ENCODE measurements at places on chromosomes 16 and 17.

GRCh38 chr16:89444728-89445127 lies 45.6 kb downstream of the ANKRD11 start:
- DNase-seq = no peak

DNA sequence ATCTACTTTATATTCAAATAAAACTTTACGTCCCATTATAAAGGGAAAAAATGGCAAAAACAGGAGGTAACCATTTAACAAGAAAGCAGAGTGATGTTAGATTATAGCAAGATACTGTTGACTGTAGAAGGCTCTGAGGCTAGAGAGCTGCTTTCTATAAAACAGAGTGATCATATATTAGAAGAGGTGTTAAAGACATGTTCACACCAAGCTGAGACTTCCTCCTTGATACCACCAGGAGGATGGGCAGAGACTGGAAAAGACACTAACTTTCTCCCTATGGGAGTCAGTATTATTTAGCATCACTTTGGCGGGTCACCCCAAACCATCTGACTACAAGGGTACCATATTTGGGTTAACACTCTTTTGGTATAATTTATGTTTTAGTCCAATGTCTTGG lies 687 bp upstream of the CIITA start:
- DNase-seq = no peak

GRCh38 chr17:3894911-3895343 lies 2.1 kb upstream of the CAMKK1 start:
- no peak for DNase-seq

DNA sequence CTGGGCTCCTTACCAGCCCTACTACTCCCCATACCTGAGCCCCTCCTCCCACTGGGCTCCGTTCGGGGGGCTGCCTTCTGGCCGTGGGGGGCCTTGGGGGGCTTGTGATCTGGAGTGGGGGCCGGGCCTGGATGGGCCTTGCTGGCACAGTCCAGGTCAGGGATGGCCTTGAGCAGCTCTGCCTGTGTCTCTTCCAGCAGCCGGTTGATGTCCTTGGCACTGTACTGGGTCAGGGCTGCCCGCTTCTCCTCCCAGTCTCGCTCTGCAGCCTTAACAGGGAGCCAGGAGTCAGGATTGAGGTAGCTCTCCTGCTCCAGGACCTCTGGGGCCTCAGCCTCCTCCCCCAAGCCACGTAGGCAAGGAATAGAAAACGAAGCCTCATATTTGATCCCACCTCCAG lies 54.6 kb downstream of the SRCIN1 start:
- no peak for DNase-seq

- peak; percentile 47 for DNase-seq
Observed at GRCh38 chr17:35804658-35805192, 4.6 kb upstream of the TAF15 start.

DNA sequence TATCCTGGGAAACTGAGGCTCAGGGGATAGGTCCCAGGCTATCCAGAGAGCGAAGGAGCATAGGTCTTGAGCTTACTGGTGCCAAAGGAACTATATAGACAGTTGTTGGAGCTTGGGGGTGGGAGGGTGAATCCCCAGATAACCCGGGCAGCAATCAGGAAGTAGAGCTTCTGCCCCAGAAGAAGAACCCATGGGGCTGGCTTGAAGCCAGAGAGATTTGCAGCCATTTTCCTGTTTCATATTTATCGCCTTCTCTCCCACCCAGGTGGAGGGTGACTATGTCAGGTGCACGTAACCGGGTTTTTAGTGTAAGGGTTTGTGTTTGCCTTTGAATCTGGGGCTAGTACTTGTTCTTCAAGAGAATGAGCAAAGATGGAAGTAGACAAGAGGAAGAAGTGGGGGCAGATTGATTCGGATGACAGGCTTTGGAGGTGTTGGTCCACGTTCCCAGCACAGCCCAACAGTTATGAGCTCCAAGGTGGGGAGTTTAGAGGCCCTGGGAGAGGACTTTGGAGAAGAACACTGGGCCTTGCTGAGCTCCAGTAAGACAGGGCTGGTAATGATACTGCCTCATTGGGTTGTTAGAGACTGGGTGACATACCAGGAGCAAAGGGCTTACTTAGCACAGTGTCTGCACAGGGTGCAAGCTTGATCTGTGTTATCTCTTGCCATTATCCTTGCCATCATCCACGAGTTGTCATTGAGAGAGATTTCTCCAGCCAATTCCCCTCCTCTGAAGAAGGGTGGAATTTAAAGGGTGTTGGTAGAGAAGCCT lies 145.6 kb downstream of the CCDC182 start:
- no peak for DNase-seq

GRCh38 chr17:40886090-40886489 lies 1.0 kb upstream of the KRT20 start:
- DNase-seq = no peak

- no peak for DNase-seq
Observed at GRCh38 chr17:8468980-8469379, 33.3 kb downstream of the NDEL1 start.

- DNase-seq = peak; percentile 92
Observed at GRCh38 chr17:78356101-78356713, 3.7 kb downstream of the SOCS3 start.

GRCh38 chr16:10684511-10685151 lies 10.1 kb downstream of the TEKT5 start:
- DNase-seq = no peak

DNA sequence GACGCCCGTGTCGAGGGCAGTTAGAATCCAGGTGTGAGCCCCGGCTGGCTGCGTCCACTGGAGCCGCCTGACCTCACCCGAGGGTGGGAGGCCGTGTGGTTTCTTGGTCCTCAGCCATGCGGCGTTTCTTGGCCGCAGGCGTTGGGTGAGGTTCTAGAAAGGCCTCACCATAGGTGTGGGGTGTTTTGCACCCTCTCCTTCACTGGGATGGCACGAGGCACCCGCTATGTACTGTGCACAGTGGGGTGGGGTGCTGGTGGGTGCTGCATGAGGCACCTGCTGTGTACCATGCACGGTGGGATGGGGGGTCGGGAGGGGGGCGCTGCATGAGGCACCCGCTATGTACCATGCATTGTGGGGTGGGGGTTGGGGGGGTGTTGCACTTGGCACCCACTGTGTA lies 169.6 kb downstream of the BANP start:
- no peak for DNase-seq

All from activated naive CD4-positive, alpha-beta T cell treated with anti-CD3 and anti-CD28 coated beads, Interleukin-2, amount 50 U/mL, for 72 hours (primary cell).